ENCODE measurements at places on chromosomes 13 and 19.

GRCh38 chr19:11418549-11419506 is at the start of gene RGL3:
Gene RGL3, minus strand, starts transcription at chr19:11419314. Its CDS starts 36 bp downstream, at chr19:11419278.
- DNase-seq = no peak

GRCh38 chr13:23146811-23147625 is 33.8 kb upstream of the SGCG start:
- DNase-seq = no peak

GRCh38 chr19:45766296-45766868 is 2.7 kb downstream of the SIX5 start:
- no peak for DNase-seq

GRCh38 chr13:41196620-41197019 is 2.3 kb upstream of the KBTBD7 start:
- DNase-seq = no peak

DNA sequence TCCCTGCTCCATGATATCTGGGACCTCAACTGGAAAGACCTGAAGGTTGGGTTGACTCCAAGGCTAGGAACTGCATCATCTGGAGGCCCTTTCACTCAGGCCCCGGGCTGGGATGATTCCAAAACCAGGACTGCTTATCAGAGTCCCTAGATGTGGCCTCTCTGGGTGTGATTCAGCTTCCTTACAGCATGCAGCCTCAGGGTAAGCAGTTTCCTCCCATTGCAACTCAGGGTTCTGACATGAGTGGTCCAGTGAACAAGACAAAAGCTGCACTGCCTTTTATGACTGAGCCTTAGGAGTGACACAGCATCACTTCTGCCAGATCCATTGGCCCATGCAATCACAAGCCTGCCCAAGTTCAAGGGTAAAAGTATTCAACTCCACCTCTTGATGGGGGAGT is 502.8 kb downstream of the COG6 start:
- no peak for DNase-seq

DNA sequence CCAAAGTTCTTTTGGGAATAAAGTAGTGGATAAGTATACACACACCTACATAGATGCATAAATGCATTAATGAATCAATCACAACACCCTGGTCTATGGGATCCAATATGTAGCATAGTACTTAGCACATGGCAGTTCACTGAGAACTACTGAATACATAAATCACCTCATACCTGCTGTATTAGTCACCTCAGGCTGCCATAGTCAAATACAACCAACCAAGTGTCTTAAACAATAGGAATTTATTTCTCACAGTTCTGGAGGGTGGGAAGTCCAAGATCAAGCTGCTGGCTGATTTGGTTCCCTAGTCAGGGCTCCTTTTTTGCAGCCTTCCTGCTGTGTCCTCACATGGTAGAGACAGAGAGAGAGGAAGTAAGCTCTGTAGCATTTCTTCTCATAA is 228.2 kb downstream of the NHLRC3 start:
- no peak for DNase-seq

DNA sequence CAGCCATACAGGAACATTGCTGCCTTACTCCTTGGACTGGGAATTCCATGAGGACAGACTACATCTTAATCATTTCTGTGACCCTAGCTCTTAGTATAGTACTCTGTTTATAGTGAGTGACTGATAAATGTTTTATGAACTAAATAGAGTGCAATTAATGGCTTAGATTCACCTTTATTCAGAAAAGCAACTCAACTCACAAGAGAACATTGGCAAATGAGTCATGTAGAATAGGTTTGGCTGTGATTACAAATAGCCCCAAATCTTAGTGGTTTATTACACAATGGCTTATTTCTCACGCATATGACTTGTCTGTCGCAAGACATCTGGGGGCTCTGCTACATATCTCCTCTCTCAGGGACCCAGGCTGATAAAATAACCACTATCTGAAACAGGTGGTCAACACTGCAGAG is 121.6 kb upstream of the KL start:
- no peak for DNase-seq
